ENCODE measurements at places on chromosomes 7 and 10.

- no peak for DNase-seq
These were observed 8.2 kb upstream of the NKX6-2 start for GRCh38 chr10:132793871-132794849.

- DNase-seq: no peak
These were observed 254.8 kb downstream of the INHBA start for GRCh38 chr7:41448104-41448503.

GRCh38 chr7:123154231-123154860, 45.4 kb downstream of the SLC13A1 start:
- no peak for DNase-seq

GRCh38 chr10:85542936-85543730, 823.5 kb downstream of the GRID1 start:
- no peak for DNase-seq

DNA sequence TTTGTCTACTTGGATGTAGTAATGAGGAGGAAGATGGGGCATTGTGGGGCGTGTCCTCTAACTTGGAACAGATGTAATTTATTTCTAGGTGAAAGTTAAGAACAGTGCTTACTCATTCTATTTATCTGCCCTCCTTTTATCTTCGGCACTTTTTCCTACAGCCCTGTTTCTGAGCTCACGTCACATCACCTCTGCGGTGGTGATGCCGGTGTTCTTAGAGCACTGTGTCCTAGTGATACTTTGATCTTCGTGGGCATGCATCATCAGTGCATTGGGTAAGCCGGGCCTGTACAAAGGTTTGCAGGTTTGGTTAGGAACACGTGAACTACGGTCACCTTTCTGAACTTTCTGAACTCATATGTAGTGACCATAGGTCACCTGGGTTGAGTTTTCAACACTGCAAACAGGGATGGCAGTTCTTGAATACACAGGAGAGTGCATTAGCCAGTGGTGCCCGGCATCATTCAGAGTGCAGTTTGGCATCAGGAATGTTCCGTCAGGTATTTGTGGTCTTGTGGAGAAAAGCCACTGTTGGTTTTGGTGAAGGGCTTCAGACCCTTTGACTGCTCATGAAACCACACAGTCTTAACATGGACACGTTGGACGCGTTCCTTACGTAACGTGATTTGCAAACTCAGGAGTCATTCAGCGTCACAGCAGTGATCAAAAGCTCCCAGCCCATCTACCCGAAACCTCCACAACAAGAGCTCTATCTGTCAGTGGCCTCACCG, 5.6 kb downstream of the POR start:
- no peak for DNase-seq

DNA sequence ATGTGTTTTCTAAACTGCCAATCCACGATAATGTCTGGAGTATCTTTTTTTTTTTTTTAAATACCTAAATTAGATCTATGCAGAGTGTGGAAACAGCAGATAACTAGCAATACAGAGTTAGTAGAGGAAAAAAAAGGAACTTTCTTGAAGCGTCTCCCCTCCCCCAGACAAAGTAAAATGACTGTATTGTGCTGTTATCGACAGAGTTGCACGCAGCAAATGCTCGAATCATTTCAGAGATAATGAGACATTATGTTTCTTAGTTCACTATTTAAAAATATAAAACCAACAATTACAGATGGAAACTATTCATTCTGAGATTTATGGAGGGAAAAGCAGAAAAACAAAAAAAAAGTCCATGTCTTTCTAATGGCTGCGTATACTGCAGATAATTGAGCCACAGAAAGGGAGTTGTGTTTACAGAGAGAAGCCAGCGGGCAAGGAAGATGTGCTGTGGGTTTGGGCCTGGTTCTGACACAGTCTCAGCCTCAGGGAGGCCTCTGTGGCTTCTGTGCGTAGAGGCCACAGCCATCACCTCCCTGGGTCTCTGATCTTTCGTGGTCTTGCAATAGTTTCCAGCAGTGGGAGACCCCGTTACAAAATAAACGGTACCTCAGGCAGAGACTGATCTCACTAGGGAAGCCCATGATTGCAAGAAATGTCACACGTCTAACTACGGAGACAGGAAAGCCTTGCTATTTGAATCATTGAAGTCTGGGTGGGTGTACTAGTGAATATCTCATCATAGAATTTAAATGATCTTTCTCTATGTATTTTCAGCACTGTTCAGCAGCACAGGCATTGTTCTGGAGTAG, 19.1 kb upstream of the KLF6 start:
- DNase-seq: no peak

DNA sequence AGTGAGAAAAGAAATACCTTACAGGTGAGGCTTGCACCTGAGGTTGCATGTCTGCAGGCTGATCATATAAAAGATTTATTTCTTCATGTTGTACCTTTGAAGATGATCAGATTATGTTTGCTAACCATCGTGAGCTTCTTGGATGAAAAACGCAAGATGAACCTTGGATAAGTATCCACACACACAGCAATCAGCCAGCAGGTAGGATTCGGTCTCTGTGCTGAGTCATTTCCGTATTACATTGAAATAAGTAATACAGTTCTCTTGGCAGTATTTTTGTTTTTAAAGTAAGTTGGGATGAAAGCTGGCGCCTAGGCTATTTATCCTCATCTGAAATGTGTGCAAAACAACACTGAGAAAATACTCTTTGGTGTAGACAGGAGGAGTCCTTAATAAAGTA, 109.0 kb upstream of the PRKCQ start:
- no peak for DNase-seq

GRCh38 chr10:67772894-67773511, 65.0 kb downstream of the DNAJC12 start:
- no peak for DNase-seq

DNA sequence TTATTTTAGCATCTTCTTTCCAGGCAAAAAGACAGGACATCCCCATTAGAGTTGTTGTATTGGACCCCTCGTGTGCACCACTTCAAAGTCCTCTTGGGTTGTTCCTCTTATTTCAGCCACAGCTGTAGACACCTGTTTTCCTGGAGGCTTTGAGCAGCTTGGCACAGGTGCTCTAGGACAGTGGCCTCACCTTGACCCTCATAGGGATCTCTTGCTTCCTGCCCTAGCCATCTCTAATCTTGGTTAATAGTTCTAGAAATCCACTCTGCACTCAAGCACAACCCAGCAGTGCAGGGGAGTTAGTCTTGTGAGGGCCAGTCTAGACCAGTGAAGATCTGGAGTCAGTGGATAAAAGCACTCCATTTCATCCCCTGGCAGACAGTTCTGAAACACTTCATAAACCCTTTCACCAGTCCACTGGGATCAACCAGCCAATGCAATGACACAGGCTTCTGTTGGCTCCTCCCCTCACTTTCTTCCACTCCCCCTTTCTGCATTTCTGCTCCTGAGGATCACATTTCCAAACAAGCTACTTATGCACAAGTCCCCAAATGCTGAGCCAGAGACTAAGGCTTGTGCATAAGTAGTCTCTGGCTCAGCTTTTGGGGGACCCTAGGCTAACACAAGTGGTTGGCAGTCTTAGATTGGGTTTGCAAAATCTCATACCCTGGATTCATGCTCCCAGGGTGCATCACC, 131.5 kb upstream of the LAMB4 start:
- DNase-seq: no peak

- no peak for DNase-seq
These were observed 48.5 kb upstream of the CFAP46 start for GRCh38 chr10:132990684-132991545.

DNA sequence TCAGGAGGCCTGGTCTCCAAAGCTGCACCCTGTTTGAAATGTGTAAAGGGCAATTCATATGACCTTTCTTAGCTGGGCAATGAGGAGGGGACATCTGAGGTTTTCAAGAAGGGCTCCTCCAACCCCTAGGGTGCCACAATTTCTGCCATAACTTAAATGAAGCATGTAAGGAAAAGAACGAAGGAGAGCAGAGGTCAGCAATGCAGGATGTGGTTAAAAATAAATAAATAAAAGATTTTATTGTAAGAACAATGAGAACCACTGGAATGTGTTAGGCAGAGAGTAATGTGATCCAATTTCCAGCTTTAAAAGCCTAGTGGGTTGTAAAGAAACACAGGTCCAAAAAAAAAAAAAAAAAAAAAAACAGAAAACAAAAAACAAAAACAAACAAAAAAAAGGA, 673.1 kb downstream of the TNS3 start:
- DNase-seq: no peak

- no peak for DNase-seq
These were observed 3.2 kb downstream of the TES start for GRCh38 chr7:116213361-116214130.

DNA sequence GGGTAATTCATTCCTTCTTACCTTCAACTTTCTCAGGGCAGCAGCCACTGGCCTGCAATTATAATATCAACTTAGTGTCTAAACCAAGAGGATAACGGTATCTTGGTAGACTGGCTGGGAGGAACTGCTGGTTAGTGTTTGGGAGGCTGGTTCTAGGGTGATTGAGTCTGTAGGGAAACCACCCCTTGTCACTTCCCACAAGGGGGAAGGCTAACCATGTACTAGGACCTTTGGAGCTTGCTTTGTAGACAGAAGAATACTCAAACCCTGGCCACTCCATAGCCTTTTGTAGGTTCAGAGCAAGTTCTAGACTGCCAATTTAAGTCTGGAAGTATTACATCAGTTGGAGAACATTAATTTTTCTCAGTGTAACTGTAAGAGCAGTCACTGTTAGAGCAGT, 51.3 kb downstream of the NHLRC2 start:
- no peak for DNase-seq

- no peak for DNase-seq
These were observed at the start of gene FAM53B for GRCh38 chr10:124744102-124745050. TSS of gene FAM53B (minus strand) at chr10:124744378. CDS start at chr10:124706713, 37,665 bp downstream.

DNA sequence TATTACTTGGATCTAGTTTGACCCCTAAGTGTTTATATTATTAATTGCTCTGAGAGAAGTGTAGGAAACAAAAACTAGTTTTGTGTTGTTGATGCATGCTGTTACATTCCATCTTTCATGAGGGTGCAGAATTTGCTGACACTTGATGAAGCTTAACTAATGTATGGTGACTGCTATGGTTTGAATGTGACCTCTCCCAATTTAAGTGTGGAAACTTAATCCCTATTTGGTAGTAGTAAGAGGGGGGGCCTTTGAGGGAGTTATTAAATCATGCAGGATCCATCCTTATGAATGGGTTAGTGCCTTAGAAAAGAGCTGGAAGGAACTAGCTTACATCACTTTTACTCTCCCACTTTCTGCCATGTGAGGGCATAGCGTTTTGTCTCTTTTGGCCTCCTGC, 142.5 kb downstream of the PCLO start:
- no peak for DNase-seq

GRCh38 chr7:2037808-2038522, 194.8 kb downstream of the MAD1L1 start:
- no peak for DNase-seq

DNA sequence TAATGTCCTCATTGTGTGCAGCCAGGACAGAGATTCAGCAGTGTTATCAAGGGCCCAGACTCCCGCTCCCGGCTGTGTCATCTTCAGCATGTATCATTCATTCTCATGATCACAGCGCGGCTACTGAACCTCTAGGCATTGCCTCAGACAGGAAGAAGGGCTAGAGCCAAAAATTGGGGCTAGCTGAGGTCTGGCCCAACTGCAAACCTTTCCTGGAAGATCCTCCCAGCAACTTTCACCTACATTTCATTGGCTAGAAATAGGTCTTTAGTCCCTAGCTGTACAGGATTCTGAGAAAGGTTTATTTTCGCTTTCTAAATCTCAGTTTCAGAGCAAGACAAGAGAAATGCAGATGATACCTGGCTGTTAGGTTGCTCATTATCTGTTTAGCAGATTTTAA, 81.9 kb downstream of the CREM start:
- DNase-seq: no peak

- DNase-seq: no peak
These were observed 162.0 kb downstream of the MAGI2 start for GRCh38 chr7:79291498-79291865.

GRCh38 chr7:105760551-105761447, 115.6 kb downstream of the ATXN7L1 start:
- DNase-seq: no peak

- no peak for DNase-seq
These were observed 238.8 kb upstream of the LYZL1 start for GRCh38 chr10:29050081-29050480.

GRCh38 chr7:40899151-40899550, 764.3 kb downstream of the SUGCT start:
- no peak for DNase-seq

- DNase-seq: no peak
These were observed 128.2 kb downstream of the SPAG6 start for GRCh38 chr10:22473459-22473858.

DNA sequence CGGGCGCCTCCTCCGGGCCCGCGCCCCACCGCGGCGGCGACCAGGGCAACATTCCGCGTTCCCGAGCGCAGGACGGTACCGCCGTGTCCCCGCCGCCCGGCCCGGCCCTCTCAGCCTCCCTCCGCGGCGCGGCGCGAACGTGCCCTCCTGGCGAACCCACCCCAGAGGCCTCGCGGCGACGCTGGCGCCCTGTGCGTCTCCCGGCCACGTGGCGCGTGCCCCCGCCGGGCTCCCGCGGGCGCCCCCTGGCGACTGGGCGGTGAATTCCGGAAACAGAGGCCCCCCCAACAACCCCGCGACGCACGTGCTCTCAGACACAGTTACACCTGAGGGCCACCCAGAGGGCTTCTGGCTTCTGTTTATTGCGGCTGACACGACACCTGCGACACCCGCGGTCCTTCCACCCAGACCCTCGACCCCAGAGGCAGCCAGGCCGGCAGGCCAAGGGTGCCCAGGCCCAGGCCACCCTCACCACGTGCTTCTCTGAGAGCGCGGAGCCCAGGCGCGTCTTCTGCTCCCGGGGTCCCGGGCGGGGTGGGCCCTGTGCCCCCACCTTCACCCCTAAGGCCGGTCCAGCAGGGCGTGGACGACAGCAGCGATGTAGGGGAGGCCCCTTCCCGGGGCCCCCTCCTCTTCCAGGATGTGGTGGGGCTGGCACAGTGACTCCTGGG, at the start of gene SAP25:
SAP25 (minus strand) TSS at position 210 of the 671 bp plus-strand sequence; CDS start at position 52, 158 bp downstream.
- DNase-seq: no peak

- DNase-seq: no peak
These were observed 296.7 kb upstream of the GNAI1 start for GRCh38 chr7:79837915-79838314.

- no peak for DNase-seq
These were observed 4.5 kb downstream of the NEUROG3 start for GRCh38 chr10:69568472-69569395.

DNA sequence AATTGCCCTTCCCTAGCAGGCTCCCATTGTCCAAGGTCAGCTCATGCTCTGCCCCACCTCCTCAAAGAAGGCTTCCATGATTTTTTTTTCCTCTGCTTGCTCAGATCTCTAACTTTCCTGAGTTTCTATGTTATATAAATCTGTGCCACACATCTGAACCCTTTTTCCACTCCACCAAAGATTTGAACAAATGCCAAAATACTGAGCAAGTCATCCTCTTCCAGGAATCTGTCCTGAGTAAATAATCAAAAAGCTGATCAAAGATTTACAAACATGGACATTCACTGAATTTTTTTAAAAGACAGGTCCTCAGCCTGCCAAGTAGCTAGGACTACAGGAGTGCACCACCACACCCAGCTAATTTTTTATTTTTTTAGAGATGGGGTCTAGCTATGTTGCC, 102.8 kb upstream of the ARID5B start:
- no peak for DNase-seq

GRCh38 chr7:125847692-125848091, 918.1 kb upstream of the POT1 start:
- no peak for DNase-seq

Measured in esophagus squamous epithelium (tissue), 5 donors.